Right renal cortex interstitium (tissue), 3 donors: ENCODE measurements at places on chromosomes 5 and 9.
A peak's percentile ranks its signal among the peaks of the same experiment; 100 is the strongest.

DNA sequence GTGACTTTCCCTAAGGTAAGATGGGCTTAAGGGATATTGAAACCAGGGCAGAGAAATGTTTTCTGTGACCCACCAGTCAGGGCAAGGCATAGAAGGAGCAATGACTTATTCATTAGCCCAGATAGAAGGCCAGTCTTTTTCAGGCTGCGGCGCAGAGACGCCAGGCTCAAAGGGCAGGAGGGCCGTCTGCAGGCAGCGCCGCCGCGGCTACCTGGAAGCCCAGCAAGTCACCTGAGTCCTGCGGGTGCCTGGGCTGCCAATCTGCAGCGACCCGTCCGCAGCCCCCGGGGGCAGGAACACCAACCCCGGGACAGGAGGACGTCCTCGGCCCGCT, 322 bp upstream of the SH3GL2 start:
- no peak for DNase-seq

DNA sequence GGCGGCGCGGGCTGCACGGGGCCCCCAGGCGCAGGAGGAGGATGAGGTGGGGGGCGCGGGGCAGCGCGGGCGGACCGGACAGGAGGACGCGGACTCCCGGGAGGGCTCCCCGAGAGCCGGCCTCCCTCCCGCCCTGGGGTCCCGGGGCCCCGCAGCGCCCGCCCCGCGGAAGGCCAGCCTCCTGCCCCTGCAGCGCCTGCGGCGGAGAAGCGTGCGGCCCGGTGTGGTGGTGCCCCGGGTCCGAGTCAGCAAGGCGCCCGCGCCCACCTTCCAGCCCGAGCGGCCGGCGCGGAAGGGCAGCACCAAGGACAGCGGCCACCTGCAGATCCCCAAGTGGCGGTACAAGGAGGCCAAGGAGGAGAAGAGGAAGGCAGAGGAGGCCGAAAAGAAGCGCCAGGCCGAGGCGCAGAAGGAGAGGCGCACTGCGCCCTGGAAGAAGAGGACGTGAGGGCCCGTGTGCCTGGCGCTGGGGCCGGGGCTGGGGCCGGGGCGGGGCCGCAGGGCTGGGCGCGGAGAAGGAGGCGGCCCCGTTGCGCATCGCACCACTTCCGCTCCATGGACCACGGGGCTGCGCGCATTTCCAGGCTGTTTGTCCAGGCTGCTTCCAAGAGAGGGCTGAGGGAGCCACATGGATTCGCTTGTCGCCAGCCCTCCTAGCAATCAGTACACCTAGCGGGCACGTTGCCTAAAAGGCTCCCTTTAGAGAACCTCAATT, 86.0 kb downstream of the ANKRD33B start:
- DNase-seq = peak; percentile 33

DNA sequence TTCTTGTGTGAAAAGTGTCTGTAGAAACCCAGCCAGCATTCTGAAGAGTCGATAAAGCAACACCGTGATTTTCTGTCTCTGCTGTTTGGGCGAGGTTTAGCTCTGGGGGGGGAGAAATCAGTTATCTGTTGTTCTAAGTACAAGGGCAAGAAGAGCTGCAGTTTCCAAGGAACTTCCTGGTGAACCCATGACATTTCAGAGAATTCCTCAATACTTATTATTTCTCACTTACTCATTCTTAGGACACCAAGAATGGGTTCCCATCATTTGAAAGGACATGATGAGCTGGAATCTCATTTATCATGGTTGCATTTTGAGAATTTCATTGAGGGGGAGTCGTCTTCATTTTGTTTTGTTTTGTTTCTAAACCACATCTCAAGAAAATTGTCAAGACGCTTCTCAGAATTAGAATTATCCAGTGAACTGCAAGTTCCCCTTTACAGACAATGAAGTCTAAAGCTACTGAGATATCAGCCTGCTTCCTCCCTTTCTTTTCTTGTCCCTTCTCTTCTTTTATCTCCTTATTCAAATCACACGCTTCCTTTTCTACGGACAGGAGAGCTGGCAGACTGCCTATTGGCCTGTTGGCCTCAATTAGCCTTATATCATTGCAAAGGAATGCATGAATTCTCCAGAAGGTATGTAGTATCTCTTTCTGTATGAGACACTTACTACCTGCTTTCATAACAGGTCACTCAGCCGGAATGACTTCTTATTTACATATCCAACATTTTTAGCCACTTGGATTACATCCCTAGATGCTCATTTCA, 53.7 kb downstream of the ZNF462 start:
- no peak for DNase-seq

DNA sequence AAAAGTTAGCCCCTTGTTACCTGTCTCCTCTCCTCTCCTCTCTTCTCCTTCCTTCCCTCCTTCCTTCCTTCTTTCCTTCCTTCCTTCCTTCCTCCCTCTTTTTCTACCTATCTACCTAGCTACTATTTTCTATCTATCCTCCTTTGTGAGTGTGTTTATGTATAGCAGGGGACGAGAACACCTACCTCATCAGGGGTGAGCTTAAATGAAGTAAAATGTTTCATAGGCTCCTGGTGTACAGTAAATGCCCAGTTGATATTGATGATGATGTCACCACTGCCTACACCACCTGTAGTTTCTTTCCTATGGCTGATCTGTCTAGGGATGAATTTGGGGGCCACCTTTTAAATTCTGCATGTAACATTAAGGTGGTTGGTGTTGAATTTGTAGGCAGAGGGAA, 4.3 kb downstream of the SPIN1 start:
- DNase-seq = no peak

GRCh38 chr9:104374711-104375110, 129.4 kb upstream of the OR13F1 start:
- no peak for DNase-seq

DNA sequence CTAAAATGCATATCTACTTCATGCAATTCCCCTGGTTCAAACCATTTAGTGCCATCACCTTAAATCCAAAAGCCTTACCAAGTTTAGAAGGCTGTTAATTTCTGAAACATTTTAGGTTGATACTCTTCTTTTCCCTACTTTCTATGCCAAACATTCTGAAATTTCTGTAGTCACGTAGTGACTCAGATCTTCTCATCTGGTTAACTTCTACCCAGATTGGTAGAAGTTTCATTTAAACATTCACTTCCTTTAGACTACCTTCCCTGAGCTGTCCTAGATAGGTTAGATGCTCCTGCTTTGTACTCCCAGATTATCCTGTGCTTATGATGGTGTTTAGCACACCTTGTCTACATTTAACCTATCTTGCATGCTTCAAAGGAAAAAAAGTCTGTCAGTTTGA, 9.9 kb downstream of the RAD50 start:
- no peak for DNase-seq

- no peak for DNase-seq
Measured at GRCh38 chr9:93598647-93599241, 22.4 kb downstream of the PHF2 start.

- DNase-seq = no peak
Measured at GRCh38 chr5:7869474-7870136, 657 bp downstream of the MTRR start.

- no peak for DNase-seq
Measured at GRCh38 chr9:5949103-5949699, 58.5 kb downstream of the MLANA start.

- no peak for DNase-seq
Measured at GRCh38 chr9:116924462-116925110, 237.5 kb downstream of the TRIM32 start.

DNA sequence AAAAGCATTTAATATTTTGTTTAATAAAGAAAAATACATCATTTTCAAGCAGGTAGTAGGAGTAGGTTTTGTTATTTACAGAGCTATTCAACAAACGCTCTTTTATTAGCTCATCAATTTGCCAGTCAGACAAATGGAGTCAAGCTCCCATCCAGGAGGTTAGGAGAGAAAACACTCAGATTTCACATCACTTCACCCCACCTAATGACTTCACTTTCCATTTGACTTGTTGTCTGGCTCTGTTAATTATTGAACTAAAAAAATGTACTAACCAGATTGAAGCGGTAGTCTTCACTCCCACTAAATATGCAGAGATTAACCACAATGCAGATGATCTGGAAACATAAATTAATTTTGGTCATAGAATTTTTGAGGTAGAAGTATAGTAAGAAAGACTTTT, 193.6 kb upstream of the VCAN start:
- DNase-seq = no peak

GRCh38 chr5:143569213-143569701, 165.8 kb upstream of the NR3C1 start:
- DNase-seq = no peak

DNA sequence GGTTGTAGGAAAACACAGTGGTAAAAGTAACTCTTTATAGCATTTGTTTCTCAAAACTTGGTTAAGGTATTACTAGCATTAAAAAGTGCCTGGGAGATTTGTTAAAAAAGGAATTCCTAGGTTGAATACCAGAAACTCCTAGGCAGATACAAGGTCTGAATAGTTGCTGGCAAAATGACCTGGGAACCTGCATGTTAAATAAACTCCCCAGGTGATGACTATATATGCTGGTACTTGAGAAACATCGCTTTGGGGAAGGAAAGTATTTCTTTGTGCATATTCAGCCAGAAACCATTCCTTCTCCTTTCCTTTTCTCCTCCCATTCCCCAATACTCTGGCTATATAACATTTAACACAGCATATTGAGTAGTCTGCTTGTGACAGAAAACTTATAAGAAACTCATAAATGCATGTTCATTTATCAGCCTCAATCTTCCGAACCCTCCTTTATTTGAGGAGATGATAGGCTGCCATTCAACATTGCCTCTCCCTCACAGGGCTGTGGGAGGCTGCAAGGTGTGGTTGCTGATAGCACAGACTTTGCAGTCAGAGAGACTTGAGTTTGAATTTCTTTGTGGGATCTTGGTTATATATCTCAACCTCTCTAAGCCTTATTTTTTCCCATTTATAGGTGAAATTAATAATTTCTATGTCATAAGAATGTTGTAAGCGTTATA, 28.7 kb downstream of the PCSK1 start:
- DNase-seq = no peak

GRCh38 chr5:147552897-147553296, 43.0 kb upstream of the DPYSL3 start:
- no peak for DNase-seq
